Vagina (tissue), 2 donors: ENCODE measurements at places on chromosomes 11 and 22. TPM values are rescaled to one million over a fixed set of nuclear protein-coding genes. Genes with fewer than 3 reads are reported as not detected.

Gene CECR2
- total RNA-seq, result 0.98 TPM

DNA sequence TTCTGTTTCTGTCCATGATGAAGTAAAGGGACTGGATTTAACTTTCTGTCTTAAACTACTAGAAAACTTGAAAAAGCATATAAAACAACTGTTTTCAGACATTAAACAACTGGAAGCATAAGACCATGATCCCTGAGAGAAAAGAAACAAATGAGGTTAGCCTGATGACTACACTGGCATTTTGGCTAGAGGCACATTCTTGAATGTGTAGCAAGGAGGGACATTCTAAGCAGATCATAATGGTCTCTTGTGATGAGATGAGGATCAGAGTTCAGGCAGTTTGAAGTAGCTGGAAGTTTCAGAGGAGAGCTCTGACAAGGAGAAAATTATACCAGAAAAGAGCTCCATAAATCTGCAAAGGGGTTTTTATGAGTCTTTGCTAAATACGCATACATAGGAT is 75.4 kb downstream of the AASDHPPT start:
- DNase-seq, result no peak

DNA sequence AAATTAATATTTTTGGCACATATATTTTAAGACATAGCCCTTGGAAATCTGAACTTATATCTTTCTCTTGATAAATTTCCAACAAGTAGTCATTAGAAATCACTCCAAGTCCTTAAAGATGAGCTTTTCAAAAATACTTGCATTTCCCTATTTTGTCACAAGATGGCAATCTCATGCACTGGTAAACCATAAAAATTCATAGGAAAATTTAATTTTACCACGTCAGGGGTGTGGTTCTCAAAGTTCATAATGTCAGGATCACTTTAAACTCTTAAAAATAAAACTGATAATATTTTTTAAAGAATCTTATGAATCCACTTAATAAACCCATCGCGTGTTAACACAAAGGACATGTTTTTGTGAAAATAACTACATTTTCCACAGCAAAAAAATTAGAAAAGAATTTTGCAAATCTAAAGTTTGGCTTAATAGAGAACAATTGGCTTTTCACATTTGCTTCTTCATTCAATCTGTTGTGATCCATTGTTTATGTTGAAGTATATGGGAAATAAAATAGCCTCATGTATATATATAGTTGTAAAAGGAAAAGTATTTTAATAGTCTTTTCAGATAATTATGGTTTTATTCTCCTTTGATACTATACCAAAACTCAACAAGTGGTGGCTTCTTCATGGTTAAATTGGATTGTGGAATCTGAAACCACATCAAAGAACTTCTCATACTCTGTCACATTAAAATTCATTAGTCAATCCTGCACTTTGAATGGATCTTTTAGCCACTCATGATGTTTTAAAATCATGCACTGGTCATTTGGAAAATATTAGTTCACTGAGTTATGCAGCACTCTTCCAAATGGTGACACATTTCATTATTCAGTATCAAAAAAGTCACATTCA is 169.1 kb downstream of the CADM1 start:
- DNase-seq, result no peak

- no peak for DNase-seq
Observed at GRCh38 chr11:6586434-6587359, 16.7 kb downstream of the RRP8 start.

GRCh38 chr22:17322511-17322910 is 46.7 kb upstream of the CECR2 start:
- DNase-seq, result no peak

GRCh38 chr11:22668005-22668796 is 1.8 kb downstream of the GAS2 start:
- DNase-seq, result no peak

- DNase-seq, result no peak
Observed at GRCh38 chr22:46985507-46985882, 223.0 kb downstream of the TBC1D22A start.

DNA sequence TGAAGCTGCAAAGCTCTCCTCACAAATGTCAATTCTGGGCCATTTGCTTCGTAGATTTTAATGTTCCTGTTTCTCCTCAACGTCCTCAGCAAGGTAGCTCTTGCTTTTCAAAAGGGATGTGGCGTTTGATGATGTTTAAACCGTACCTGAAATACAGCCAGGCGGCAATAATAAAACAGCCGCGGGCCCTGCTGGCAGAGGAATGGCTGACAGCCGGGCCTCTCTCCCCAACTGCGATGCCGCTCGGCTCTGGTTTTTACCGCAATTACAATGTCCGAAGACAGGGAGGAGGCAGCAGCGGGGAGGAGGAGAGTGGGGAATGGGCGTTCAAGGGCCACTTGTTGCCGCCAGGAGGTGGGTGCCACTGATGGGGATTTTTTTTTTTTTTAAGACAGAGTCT is 27.5 kb downstream of the MACROD1 start:
- no peak for DNase-seq

- DNase-seq, result no peak
Observed at GRCh38 chr22:22171357-22172218, 73.0 kb upstream of the VPREB1 start.

Gene CCDC81
- not detected for total RNA-seq
